DMS79 treated with DMSO at 0.1 percent for 48 hours (cell line): ENCODE measurements at places on chromosomes 13 and 19.

DNA sequence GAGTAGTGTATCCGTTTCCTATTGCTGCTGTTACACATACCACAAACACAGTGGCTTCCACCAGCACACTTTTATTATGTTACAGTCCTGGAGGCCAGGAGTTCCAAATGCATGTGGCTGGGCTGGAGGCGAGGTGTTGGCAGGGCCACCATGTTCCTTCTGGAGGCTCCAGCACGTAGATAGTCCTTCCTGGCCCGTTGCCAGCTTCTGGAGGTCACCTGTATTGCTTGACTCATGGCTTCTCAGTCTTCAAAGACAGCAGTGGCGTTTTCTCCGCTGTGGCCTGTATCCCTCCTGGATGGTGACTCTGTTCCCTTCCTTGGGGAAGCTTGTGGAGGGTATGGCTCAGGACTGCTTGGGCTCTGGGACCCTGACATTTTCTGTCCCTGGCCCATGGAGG, 15.2 kb downstream of the ZNF473 start:
- no peak for DNase-seq

GRCh38 chr19:38723606-38723965, 20.7 kb downstream of the CAPN12 start:
- no peak for DNase-seq

DNA sequence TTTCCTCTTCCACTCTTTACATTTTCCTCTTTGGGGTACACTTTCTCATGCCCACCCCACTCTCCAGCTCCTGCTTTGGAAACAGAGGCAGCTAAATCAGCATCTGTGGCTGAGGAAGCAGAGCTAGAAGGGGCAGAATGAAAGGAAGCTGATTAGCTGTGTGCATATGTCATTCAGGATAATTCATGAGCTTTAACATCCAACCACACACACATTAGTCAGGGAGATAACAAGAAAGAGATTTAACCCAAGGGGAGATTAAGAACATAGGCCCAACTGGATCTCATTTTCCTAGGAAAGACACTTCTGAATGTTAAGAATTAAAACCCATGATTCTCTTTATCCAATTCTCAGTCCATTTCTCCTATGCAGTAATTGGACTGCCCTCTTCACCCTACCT, 405.5 kb downstream of the TBC1D4 start:
- DNase-seq, result no peak

DNA sequence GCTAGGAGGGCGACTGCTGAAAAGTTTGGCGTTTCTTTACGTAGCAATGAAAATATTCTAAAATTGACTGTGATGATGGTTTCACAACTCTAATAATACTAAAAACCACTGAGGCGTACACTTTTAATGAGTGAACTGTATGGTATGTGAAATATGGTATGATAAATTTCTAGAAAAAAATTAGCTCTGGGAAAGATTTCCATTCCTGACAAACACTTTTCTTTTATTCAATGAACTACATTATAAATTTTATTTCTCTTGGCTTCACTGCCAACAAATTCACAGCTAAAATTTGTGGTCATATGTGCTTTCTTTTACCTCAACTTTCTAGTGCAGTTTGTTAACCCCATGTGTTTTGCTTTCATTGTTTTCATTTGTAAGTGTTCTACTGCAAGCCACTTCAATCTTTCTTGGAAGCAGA, 11.1 kb downstream of the ZC3H13 start:
- no peak for DNase-seq

GRCh38 chr13:30147421-30147820, 159.9 kb downstream of the KATNAL1 start:
- DNase-seq, result peak; percentile 19

- no peak for DNase-seq
Observed at GRCh38 chr19:51971624-51972023, 15.0 kb downstream of the ZNF350 start.

- DNase-seq, result peak; percentile 56
Observed at GRCh38 chr19:18765224-18765623, 25.9 kb downstream of the COMP start.

DNA sequence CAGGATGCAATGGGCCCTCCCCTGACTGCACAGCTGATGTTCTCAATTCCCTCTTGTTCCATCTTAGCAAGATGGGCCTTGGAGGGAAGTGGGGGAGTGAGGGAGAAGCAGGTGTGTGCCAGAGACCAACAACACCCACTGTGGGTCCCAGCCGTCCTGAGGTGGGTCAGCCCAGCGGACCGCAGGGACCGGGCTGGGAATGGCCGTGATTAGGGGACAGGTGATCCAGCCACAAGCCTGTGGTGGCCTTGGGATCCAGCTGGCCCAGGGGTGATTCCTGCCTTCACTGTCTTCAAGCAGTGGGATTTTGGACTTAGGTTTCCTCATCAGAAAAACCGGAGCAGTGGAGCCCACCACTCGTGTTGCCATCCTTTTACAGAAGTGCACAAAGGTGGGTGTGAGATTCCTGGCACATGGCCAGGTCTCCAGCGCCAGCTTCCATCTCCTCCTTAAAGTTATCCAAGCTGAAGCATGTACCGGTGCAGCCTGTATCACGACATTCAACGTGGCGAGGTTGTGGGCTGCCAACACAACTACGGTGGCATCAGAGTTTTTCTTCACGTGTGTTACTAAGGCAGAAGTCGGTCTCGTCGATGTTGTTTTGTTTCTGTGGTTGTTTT, 9.0 kb upstream of the ATP11A start:
- no peak for DNase-seq

- DNase-seq, result no peak
Observed at GRCh38 chr13:99278200-99278599, 20.0 kb upstream of the GPR18 start.

GRCh38 chr19:611481-611868, 21.8 kb downstream of the HCN2 start:
- DNase-seq, result no peak

DNA sequence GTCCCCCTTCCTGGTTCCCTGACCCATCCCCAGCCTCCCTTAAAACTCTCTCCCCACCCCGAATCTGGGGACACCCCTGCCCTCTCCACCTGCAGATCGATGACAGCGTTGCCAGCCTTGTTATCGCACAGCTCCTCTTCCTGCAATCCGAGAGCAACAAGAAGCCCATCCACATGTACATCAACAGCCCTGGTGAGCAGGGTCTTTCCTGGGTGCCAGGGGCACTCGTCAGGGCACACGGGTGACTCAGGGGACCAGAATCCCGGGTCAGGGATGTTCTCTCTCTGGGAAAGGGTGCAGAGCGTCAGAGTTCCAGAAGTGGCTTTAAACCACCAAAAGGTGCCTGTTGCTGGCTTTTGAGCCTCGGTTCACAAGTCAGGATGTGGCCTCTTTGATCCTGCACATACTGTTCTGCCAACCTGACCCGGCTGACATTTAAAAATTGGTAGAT, 1.0 kb downstream of the CLPP start:
- DNase-seq, result no peak

GRCh38 chr13:103063376-103063775, 2.8 kb downstream of the SLC10A2 start:
- DNase-seq, result no peak

- no peak for DNase-seq
Observed at GRCh38 chr19:16180611-16181010, 4.6 kb upstream of the FAM32A start.

DNA sequence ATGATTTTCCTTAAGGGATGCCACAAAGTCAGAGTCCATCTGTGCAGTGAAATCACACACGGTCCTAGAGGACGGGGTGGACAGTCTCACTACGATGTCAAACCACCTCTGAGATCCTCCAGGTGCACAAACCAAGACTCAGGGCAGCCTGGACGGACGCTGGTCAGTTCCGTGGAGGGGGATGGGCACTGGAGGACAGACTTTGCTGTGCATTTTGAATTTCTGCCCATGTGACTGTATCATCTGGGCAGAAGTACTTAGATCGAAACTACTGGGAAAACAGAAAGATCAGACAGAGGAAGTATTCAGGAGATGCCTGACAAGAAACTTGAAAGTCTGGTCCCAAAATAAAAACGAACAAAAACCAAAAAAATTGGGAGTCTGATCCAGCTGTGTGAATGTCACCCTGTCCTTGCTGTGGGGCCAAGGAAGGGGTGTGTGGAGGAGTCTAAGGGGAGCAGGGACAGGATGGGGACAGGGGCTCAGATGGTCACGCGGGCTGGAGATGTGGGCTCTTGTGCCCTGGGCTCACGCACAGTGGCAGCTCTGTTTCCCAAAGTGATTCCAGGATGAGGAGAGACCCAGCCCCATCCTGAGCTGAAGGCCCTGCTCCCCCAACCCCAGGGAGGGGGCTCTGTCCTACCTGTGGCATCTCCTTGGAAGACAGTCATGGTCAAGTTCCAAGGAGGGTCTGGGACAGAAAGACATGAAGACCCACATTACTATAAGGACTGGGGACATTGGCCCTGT, 1.5 kb downstream of the SIGLEC8 start:
- no peak for DNase-seq
